ENCODE measurements at places on chromosomes 7 and 10.

DNA sequence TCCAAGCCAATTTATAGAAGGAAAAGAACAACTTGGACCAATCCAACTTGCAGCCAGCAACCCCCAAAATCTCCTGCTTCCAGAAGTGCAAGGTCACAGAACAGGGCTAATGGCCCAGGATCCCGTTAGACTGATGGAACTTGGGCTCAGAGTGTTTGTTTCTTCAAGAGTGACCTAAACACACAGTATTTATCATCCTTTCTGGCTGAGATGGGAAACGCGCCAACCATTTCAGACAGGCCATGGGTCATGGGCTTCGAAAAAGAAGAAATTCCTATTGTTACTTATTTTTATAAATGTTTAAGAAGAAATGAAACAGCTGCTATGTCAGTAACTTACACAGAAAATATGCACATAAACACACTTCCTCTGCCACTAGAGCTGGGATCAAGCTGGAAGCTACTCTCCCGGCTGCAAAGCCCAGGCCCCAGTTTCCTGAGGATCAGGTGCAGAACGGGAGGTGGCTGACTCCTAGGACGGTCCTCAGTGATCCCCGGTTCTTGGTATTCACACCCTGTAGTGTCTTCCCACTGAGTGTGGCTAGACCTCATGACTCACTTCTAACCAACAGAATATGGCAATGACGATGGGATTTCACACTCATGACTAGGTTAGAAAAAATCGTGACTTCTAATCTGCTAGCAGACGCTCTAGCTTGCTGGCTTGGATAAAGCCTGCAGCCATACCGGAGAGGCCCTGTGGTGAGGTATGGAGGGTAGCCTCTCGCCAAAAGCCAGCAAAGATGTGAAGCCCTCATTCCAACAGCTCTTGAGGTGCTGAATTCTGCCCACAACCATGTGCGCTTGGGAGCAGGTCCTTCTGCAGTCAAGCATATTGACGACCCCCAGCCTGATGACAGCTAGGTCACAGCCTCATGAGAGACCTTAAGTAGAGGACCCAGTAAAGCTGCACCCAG, 60.2 kb downstream of the CHST15 start:
- no peak for DNase-seq

GRCh38 chr7:66604198-66604597, 24.5 kb upstream of the KCTD7 start:
- DNase-seq, result no peak

GRCh38 chr7:73448609-73449008, 15.0 kb downstream of the FZD9 start:
- DNase-seq, result no peak

- no peak for DNase-seq
These were observed 54.3 kb upstream of the NRP1 start for GRCh38 chr10:33388785-33389184.

GRCh38 chr10:107409522-107409921, 245.0 kb upstream of the SORCS1 start:
- DNase-seq, result no peak

DNA sequence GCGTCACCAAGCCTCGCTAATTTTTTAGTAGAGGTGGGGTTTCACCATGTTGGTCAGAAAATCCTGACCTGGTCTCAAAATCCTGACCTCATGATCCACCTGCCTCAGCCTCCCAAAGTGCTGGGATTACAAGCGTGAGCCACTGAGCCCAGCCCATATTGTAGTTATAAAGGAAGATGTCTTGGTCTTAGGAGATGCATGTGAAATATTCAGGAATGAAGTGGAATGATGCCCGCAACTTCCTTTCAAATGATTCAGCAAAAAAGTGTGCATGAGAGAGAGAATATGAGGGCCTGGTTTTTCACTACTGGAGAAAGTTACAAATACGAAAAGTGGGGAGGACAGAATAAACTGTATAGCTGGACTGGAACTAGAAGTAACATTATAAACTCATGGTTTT, 15.9 kb downstream of the TMEM209 start:
- DNase-seq, result no peak

DNA sequence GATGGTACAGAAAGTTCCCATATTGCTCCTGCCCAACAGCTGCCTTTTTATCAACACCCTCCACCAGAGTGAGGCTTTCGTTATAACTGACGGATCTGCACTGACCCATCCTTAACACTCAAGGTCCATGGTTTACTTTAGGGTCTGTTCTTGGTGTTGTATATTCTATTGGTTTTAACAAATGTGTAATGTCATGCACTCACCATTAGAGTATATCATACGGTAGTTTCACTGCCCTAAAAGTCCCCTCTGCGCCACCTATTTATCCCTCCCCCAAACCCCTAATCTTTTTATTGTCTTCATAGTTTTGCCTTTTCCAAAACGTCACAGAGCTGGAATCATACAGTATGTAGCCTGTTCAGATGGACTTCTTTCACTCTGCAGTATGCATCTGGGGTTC, 102.8 kb upstream of the TNS3 start:
- DNase-seq, result no peak

DNA sequence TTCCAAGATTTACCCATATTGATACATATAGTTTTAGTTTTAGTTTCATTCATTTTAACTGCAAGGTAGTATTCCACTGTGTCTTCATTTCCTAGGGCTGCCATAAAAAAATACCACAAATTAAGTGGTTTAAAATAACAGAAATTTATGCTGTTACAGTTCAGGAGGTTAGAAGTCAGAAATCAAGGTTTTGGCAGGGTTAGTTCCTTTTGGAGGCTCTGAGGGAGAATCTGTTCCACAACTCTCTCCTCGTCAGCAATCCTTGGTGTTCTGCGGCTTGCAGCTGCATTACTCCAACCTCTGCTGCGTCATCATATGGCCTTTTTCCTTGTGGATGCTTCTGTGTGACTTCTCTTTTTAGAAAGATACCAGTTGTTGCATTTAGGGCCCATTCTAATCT, 176.2 kb downstream of the DNAJC1 start:
- no peak for DNase-seq

GRCh38 chr10:70600512-70601395, 1.8 kb downstream of the PRF1 start:
- no peak for DNase-seq

DNA sequence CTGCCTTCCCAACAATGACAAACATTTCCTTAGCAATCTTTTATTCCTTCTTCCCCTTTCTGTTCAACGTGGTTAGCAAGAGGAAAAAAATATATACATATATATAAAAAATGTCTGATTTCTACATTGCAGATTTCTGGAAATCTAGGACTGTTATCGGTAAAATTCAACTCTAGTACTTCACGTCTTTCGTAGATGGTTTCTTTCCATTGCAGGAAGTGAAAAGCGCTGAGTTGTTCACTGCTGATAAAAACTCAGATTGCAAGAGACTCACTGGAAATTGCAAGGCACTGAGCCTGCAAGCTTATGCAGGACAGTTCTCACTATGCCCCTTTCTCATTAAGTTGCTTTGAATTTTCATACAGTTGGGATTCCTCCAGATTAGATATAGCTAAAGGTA, 23.9 kb downstream of the KIN start:
- no peak for DNase-seq

DNA sequence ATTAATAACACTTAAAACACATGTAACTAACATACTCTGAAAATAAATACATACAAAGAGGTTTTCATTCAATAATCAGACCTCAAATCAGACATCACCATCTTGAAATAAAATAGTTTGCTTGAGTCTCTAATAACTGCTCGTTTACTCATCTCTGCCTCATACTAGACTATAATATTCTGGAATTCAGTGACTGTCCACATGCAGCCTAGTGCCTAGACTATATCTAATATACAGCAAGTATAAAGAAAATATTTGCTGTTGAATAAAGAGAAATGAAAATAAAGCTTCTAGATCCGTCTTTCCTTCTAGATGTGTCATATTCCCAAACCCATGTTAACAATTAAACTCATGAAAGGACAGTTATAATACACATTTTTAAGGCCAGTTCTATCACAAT, 236.3 kb upstream of the LRRN3 start:
- DNase-seq, result no peak

DNA sequence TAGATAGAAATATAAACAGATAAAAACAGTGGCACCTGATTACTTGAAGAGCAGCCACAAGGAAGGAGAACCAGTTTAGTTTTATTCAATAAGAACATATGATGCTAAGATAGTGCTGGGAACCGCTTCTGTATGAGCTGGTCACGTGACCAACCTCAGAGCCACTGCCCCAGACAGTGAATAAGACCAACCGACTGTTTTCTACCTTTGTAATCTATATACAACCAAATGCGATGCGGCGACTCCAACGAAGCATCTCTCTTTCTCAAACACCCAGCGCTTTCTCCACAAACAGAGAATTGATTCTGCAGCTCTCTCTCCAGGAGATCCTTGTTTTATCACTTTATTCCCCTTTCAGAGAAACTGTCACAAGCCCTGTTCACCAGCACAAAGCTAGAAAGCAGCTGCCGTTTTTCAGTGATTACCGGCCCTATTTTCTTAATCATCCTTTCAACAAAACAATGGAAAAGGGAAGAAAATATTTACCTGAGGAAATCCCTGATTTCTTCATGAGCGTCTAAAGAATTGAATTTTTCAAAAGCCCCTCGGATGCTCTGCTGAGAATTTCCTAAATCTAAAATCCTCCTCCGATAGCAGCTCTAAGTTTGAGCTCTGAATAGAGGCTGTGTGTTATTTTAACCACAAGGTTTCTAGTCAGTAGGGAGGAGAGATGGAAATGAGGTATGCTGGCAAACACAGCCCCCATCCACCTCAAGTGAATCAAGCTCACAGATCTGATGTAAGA, 55.7 kb upstream of the JCAD start:
- DNase-seq, result peak; percentile 15

DNA sequence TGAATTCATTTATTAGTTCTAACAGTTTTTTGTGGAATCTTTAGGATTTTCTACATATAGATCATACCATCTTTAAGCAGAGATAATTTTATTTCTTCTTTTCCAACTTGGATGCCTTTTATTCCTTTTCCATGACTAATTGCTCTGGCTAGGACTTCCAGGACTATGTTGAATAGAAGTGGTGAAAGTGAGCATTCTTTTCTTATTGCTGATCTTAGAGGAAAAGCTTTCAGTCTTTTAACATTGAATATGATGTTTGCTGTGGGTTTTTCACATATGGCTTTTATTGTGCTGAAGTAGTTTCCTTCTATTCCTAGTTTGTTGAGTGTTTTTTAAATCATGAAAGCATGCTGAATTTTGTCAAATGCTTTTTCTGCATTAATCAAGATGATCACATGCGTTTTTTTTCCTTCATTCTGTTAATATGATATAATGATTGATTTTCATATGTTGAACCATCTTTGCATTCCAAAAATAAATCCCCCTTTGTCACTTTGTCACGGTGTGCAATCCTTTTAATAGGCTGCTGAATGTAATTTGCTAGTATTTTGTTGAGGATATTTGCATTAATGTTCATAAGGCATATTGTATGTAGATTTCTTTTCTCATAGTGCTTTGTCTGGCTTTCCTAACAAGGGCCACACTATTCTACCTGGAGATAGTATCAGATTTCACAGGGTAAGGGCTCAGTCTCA, 92.9 kb downstream of the ZNF467 start:
- DNase-seq, result no peak

DNA sequence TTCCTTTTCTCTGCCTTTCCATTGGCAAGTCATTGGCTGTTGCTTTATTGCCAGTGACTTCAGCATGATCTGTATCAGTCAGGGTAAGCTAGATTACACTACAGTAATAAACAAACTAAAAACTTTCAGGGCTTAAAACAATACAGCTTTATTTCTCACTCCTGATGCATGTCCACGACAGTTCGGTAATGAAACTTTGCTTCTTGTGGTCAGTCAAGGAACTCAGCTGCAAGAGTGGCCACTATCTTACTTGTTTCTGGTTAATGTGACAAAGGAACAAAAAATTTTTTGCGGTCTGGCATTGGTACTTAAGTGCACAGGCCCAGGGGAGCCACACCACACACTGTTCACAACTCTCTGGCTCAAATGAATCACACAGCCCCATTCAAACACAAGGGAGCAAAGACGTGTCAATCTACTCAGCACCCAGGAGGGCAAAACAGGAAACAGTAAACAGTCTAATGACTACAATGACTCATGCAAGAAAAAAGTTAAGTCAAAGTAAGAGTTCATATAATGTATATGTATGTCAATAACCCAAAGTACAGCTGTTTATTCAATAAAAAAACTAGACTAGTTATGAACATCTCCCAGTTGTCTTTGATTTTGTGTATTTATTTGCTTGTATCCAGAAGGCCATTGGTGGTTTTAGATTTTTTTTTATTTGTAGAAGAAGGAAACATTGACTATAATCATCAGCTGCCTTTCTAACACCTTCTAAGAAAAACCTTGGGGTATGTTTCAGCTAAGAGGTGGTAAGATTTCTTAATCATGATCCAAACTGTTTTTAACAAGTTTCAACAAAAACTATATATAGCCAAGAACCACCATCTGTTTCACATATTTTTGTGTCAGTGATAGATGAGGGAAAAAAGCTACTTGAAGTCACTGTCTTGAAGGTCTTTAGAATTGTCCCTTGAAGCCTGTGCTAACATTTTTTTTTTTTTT, 134.4 kb upstream of the FAM3C start:
- DNase-seq, result no peak

DNA sequence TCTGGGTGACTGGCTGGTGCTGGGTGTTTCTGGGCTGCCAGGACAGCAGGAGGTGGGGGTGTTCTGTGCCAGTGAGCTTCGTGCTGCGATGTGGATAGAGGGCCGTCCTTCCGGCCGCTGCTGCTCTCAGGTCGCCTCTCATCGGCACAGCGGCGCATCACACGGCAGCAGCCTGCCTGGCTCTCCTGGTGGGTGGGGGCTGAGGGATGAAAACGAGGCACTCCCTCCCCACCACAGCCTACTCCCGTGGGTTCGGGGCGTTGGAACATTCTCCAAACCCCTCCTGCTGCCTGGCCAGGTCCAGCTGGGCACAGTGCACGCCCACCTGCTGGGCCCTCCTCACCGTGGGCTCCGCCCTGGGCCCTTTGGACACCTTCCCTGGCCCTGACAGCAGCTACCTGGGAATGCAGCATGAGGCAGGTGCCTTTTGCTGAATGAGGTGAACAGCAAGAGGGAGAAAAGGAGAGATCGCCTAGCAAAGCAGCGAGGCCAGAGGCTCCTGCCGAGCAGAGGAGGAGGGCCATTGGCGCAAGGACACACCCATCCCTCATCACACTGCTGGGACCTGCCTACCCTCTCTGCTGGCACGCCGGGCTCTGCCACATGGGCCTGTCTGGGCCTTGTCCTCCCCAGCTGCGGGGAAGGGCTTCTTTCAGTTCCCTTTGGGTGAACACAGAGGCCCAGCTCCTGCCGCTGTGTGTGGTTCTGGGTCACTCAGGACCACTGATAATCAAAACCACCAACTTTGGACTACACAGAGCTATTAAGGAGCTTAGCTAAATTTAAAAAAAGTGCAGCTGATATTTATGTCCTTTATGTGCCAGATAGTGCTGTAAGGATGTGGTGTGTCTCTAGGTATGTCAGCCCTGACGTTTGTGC, 33.4 kb downstream of the INPP5A start:
- DNase-seq, result peak; percentile 1

GRCh38 chr10:12656518-12657142, 307.3 kb downstream of the CAMK1D start:
- peak; percentile 59 for DNase-seq

- no peak for DNase-seq
These were observed 1.6 kb upstream of the SEPHS1 start for GRCh38 chr10:13349463-13350274.

- DNase-seq, result no peak
These were observed 95.4 kb upstream of the PRR15 start for GRCh38 chr7:29468196-29468595.

GRCh38 chr10:91206837-91207474, 13.5 kb upstream of the PCGF5 start:
- DNase-seq, result no peak
